NCI-H526 (cell line): ENCODE measurements at places on chromosomes 11 and 22.

- DNase-seq: no peak
Measured at GRCh38 chr11:48148749-48149148, 67.9 kb upstream of the OR4B1 start.

- no peak for DNase-seq
Measured at GRCh38 chr11:6411594-6412031, 7.3 kb downstream of the APBB1 start.

DNA sequence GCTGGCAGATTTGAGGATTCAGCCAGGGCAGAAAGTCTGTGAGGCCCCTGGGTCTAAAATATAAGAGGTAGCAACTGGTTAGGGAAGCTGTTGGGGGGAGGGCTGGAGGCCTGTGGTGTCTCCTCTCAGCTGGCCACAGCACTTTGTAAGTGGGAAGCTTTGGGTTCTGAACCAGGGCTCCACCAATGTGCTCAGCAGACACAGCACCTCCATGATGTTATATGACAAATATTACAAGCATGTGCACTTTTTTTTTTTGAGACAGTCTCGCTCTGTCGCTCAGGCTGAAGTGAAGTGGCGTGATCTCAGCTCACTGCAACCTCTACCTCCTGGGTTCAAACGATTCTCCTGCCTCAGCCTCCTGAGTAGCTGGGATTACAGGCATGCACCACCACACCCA, 8.0 kb downstream of the ARHGAP1 start:
- no peak for DNase-seq

DNA sequence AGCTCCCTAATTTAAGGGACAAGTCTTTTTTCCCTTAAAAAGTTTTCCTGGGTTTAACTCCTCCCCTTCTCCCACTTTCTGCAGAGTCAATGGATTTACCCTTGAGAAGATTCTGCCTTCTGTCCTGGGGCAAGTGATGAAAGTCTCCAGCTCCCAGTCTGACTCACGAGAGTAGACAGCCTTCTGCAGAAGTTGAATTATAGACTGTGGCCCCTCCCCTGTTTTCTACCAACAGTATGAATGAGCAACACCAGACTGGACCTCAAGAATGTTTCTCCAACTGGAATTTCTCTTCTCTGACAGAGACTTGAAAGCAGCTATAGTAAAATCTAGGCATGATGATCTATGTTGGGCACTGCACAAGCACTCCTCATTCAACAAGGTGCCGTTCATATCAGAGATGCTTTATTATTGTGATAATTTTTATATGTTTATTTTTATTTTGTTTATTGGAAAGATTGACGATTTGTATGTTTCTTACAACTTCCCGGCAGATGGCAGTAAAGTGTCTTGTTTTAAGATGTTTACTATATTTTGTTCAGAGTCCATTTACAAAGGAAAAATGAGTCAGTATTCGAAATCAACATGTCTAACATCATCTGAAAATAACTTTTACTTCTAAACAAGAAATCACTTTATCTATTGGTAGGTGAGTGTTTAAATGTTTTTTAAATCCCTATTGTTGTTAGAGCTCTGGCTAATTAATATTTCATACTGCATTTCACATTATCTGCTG, 56.6 kb downstream of the LMO2 start:
- DNase-seq: peak; percentile 64

DNA sequence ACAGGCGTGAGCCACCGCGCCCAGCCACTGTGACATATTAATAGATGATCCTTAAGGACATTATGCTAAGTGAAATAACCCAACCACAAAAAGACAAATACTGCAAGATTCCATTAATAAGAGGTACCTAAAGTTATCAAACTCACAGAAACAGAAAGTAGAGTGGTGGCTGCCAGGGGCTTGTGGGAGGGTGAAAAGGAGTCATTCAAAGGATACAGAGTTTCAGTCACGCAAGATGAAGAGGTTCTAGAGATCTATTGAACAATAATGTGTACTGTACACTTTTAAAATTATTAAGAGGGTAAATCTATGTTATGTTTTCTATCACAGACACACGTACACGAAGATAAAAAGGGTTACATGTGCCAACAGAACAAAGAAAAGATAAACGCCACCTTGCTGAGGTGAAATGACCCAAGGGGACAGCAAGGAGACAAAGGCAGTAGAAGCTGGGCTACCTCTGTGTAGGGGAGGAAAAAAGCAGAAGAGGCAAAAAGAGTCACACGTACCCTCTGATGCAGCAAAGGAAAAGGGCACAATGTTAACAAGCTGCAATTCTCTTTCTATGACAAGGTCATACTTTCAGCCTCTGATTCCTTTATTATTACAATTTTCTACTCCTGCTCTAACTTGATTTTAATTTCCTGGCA, 65.3 kb downstream of the AMBRA1 start:
- no peak for DNase-seq

DNA sequence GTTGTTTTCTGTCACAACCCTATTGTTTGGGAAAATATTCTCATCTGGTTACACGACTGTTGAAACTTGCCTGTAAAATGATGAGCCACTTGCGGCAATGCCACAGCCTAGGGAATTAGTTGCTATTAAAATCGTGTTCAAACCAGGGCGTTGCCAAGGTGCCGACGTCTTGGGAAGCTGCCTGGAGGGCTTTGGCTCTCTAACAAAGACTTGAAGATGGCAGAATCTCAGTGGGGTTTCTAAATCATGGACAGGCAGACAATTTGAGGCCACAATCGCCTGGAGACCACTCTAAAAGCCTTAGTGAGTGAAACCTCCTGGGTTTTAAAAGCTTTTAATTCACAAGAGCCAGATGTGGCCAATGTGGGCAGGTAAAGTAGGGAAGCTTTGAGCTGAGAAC, 117.2 kb upstream of the BMAL1 start:
- no peak for DNase-seq

DNA sequence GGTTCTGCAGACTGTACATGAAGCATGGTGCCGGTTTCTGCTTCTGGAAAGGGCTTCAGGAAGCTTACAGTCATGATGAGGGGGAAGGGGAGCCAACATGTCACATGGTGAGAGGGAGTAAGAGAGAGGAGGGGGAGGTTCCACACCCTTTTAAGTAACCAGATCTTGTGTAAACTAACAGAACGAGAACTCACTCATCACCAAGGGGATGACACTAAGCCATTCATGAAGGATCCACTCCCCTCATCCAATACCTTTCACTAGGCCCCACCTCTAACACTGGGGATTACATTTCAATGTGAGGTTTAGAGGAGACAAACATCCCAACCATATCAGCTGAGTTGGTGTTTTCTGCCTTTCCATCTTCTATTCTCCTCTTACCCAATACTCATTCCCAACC, 83.5 kb downstream of the BDNF start:
- DNase-seq: peak; percentile 7

DNA sequence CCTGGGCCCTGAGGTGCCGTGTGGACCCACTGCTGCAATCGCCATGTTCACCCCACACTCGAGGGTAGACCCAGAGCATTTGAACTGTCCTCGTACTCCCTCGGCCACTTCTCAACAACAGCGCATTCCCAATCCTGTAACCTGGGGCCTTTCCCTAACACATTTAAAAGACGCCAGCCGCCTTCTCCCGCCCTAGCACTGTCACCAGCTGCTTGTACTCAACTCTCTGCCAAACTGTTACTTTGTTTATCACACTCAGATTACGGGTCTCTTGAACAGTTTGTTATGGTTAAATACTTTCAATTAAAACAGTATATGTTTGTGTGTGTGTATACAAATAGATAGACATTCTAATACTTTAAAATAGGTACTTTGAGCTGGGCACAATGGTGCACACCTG, 20.7 kb downstream of the CDKN1C start:
- no peak for DNase-seq

DNA sequence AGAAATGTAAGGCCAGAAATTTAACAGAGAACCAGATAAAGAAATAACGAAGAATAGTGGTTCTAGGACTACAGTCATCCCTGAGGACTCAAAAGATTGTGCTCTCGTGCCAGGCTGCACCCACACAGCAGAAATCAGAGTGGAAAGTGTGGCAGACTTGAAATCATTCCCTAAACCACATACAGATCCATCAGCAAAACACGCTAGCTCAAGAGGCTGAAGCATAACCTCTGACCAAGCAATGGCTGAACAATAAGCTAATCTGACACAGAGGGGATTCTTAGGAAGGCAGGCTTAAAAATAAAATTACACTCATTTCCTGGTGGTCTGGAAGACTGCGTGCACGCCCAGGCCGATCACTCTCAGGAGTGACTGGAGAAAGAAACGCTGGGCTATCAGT, 19.0 kb downstream of the NCF4 start:
- DNase-seq: no peak

- no peak for DNase-seq
Measured at GRCh38 chr11:71931245-71931602, 2.4 kb downstream of the RNF121 start.

DNA sequence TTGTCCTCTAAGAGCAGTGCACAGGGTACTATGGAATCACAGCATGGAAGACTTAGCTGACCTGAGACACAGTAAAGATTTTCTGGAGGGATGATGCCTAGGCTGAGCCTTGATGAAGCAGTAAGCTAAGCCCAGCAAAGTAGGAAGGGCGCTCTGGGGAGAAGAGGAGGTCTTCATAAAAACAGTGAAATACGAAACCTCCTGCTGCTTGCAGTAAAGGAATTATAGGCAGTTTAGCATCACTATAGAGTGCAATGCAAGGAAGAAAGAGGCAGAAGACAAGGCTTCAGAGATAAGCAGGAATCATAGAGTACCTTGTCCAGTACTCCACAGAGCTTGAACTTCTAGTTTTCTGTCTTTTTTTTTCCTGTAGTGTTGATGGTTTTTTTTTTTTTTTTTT, 555.7 kb upstream of the CADM1 start:
- DNase-seq: no peak

- no peak for DNase-seq
Measured at GRCh38 chr11:28528217-28528616, 420.0 kb downstream of the METTL15 start.

- DNase-seq: no peak
Measured at GRCh38 chr11:12459865-12460444, 82.6 kb downstream of the PARVA start.

DNA sequence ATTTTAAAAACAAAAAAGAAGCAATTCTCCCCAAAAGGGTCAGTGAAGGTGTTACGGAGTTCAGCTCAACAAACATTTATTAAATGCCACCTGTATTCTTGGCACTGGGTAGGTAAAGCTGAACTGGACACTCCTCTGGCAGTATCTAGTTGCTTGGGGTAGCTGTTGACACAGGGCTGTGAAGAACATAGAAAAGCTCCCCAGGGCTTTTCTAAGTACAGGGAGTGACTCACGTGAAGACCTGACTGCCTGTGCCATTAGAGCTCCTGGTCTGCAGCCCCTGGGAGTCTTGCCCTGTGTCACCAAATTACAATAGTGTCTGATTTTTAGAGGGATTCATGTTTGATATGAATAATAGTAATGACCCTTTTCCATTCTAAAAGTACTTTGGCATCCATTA, 43.6 kb downstream of the COA4 start:
- no peak for DNase-seq

DNA sequence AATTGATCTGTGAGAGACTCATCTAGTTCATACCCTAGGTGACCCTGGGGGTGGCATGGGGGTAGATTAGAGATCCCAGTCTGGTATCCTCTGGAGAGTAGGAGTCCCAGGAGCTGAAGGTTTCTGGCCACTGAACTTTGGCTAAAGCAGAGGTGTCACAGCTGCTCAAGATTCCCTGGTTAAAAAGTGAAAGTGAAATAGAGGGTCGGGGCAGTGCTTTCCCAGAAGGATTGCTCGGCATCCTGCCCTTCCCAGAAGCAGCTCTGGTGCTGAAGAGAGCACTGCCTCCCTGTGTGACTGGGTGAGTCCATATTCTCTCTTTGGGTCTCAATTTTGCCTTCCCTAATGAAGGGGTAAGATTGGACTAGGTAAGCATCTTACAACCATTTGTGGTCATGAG, 653 bp downstream of the IL18BP start:
- no peak for DNase-seq

- no peak for DNase-seq
Measured at GRCh38 chr11:7673724-7674434, 579 bp upstream of the CYB5R2 start.

GRCh38 chr22:20246368-20247009, 21.6 kb downstream of the RTN4R start:
- DNase-seq: no peak

DNA sequence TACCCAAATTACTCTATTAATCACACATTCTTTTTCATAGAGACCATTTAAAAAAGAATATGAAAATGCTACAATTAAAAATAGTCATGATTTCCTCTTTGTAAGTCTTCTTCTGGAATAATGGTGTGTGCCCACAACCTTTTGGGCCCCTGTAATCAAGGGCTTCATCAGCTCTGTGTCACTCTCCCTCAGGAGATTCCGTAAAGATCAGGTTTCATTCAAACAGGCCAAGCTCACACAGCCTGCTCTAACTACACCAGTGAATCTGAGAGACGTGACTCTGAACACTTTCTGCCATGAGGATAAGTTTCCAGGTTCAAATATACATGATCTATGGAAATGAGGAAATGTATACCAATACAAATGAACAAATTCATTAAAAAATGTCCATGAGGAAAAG, 9.5 kb downstream of the DRICH1 start:
- DNase-seq: no peak

DNA sequence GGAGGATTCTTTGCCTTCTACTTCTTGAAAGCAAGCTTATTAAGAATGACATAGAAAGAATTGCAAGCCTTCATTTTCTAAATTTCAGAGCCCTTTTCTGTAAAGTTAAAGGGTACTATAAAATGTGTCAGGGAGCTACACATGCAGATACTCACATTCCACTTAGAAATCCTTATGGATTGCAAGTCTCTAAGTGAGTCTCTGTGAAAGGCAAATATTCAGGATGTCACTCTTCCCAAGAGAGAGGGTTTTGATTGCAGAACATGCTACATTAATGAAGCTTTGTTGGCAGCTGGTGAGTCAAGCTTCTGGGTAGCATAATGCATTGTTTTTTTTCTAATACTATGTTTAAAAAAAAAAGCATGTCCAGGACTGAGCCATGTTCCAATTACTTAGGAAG, 369.2 kb downstream of the DCDC1 start:
- DNase-seq: no peak

DNA sequence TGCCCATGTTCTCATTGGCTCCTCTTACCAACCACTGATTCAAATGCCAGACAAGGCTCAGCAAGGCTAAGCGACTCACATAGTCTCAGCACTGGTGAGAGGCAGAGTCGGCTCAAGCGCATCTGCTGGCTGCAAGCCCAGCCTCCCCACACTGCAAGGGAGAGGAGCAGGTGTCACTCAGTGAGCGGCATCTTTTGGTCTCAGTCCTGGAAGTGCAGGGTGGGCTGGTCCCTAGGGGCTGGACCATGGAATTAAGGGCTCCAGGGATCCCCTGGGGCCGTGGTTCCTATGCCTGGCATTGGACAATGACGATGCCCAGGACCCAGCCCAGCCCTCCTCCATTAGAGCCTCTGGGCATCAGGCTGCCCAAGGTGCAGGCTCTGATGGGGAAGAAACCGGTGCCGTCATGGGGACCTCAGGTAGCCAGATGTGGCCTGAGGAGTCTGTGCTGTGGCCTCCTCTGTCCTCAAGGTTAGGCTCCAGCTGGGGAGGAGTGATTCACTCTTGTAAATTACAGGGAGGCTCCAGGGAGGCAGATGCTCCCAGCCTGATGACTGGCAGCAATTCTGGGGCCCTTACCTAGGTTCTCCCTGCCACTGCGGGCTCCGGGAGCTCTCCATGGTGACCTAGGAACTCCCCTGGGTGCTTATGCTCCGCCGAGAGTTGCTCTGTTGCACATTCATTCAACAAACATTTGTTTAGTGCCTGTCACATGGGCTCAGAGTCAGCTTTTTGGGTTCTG, 28.0 kb downstream of the FADS2 start:
- DNase-seq: no peak
